ENCODE measurements at places on chromosomes 3 and 15.

GRCh38 chr15:27414168-27414870 lies 443.3 kb downstream of the GABRG3 start:
- no peak for DNase-seq

DNA sequence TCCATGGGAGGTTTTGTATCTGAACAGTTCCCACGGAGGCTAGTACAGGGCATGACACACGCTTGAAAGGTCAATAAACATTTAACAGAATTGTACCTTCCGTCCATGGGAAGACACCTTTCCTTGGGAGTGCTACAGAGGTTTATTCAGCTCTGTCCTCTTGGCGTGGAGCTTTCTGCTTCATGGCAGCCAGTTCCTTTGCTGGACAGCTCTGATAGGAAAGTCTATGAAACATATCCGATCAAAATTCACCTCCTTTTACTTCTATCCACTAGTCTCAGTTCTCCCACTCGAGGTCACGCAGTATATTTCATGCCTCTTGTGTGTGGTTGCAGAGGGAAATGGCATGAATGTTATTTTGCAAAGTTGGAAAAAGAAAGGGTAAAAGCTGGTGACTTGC lies 91.2 kb downstream of the PEX5L start:
- DNase-seq, result no peak

- no peak for DNase-seq
These were observed 28.4 kb downstream of the P3H2 start for GRCh38 chr3:190092250-190092649.

- no peak for DNase-seq
These were observed 23.9 kb downstream of the LIPH start for GRCh38 chr3:185528532-185528931.

- peak; percentile 68 for DNase-seq
These were observed 127.6 kb upstream of the AZI2 start for GRCh38 chr3:28476194-28476593.

- no peak for DNase-seq
These were observed 183.6 kb upstream of the ZNF385D start for GRCh38 chr3:21934591-21934990.

- DNase-seq, result no peak
These were observed 6.6 kb downstream of the MOBP start for GRCh38 chr3:39474126-39474515.

DNA sequence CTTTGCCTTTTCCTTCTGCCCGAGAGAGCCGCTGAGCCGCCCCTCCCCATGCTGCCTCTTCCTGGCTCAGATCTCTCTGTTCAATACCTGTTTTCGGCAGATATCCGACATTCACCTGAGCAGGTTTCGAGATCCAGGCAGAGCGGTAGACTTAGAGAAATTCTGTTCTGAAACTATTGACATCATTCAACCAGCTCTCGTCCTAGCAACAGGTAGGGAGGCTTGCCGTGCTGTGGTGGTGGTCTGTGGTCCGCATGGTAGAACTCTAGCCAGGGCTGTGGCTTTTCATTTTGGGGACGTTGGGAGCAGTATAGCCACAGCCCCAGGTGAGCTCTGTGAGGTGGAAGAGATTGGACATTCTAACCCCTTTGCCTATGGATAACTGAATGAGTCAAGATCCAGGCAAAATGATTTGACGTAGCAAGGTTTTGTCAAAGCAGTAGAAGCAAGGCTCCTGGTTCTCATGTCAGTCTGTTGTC lies 810 bp downstream of the TMEM62 start:
- no peak for DNase-seq

DNA sequence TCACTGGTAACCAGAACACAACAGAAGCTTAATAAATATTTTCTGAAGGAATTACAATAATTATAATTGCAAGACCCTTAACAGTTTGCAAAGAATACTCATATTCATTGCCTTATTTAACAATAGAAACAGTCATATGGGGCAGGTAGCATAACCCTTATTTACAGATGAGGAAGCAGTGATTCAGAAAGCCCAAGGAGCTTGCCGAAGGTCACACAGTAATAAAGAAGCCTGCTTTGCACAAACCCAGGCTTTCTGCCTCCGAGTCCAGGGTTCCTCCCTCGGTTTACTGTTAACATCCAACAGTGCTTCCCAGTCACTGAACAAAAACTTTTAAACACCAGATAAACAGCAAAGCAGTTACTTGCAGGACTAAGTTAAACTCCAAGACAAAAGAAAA lies 35.3 kb downstream of the SRGAP3 start:
- no peak for DNase-seq

- peak; percentile 51 for DNase-seq
These were observed 50.6 kb upstream of the TBC1D23 start for GRCh38 chr3:100209948-100210771.

GRCh38 chr3:48422681-48423080 lies 7.2 kb downstream of the PLXNB1 start:
- DNase-seq, result no peak

GRCh38 chr3:192927016-192927415 lies 9.4 kb upstream of the MB21D2 start:
- no peak for DNase-seq

GRCh38 chr3:47571391-47572175 lies 7.1 kb downstream of the CSPG5 start:
- DNase-seq, result no peak

DNA sequence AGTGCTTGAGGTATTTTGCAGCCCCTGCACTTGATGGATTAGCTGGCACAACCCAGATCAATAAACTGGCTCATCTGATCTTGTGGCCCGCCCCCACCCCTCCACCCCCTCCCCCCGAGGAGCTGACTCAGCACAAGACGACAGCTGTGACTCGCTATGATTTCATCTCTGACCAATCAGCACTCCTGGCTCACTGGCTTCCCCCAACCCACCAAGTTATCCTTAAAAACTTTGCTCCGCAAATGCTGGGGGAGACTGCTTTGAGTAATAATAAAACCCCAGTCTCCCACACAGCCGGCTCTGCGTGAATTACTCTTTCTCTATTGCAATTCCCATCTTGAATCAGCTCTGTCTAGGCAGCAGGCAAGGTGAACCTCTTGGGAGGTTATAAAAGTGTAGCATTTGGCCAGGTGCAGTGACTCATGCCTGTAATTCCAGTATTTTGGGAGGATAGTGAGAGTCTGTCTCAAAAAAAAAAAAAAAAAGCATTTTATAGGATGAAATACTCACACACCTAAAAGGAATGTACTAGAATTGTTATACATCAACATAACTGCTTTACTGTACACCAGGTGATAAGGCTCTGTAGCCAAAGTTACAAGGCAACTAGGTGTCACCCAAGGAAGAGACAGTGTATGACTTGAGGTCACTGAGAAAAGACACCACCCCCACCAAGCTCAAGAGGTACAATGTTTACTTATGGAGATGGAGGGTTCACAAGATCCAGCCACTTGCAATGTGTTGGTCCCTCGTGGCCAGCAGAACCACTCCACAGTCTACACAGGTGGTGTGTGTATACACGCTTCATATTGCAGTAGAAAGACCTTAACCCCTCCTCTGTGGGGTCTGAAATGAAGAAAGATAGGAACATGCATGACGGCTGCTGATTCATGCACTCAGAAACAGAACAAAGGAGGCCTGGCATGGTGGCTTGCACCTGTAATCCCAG lies 8.6 kb downstream of the ZNF445 start:
- DNase-seq, result no peak

GRCh38 chr3:189360291-189360690 lies 188.5 kb downstream of the TPRG1 start:
- no peak for DNase-seq

GRCh38 chr3:69014022-69014580 lies 617 bp upstream of the EOGT start:
- no peak for DNase-seq

DNA sequence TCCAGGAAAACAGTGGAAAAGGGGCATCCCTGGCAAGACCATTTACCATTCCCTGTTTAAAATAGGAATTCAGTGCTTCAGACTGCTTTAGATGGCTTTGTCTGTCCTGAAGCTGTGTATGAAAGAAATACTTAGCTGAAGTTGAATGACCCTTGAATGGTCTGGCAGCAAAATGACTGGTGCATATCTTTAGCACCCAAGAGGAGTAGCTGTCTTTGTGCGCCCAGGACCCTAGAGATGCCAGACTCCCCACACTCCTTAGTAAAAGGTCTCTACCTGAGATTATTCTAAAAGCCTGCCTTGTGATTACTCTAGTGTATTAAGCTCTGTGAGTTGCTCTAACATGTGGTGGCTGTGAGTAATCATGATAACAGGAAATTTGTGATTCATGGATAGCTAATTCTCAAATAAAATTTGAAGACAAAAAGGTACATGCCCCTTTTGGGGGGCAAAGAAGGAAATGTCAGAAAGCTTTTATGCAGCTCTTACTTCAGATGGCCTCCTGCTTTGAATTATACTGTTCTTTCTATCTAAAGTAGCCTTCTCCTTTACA lies 3.2 kb downstream of the MAPKBP1 start:
- DNase-seq, result no peak

GRCh38 chr15:41634072-41634626 lies 26.1 kb upstream of the MGA start:
- DNase-seq, result no peak

- DNase-seq, result no peak
These were observed 48.5 kb downstream of the PLXNA1 start for GRCh38 chr3:127031413-127031810.

- DNase-seq, result no peak
These were observed 522.2 kb upstream of the ZNF717 start for GRCh38 chr3:76307556-76307955.

- DNase-seq, result no peak
These were observed 116.3 kb upstream of the DAZL start for GRCh38 chr3:16721494-16721893.

- DNase-seq, result no peak
These were observed 24.9 kb downstream of the TMEM207 start for GRCh38 chr3:190424478-190425439.

DNA sequence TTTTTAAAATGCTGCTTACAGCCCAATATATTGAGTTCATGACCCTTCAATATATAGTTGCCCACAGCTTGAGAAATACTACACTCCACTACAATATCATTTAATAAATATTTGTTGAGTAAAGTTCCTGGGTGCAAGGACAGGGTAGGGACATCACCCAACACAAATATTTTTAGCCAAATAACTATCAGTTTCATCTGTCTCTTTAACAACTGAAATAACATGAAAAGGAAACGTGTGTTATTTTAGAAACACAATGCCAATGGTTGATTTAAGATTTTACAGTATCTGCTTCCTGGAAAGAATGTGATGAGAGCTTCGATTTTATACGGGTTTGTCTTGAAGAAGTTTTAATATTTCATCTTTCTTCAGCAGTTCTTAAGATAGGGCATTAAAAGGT lies 67.7 kb upstream of the CDV3 start:
- DNase-seq, result no peak

GRCh38 chr15:68743256-68743655 lies 77.4 kb downstream of the ANP32A start:
- no peak for DNase-seq

DNA sequence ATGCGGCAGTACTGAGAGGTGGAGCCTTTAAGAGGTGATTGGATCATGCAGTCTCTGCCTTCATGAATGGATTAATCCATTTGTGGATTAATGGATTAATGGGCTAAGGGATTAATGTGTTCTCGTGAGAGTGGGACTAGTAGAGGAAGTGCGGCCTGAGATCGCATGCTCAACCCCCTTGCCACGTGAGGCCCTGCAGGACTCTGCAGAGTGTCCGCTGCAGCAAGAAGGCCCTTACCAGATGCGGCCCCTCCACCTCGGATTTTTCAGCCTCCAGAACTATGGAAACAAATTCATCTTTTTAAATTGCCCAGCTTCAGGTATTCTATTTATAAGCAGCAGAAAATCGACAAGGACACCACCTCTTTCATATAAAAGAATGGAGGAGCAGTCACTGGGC lies 148.8 kb downstream of the TPRA1 start:
- no peak for DNase-seq

- DNase-seq, result peak; percentile 44
These were observed 708 bp upstream of the GCHFR start for GRCh38 chr15:40762919-40763800.

DNA sequence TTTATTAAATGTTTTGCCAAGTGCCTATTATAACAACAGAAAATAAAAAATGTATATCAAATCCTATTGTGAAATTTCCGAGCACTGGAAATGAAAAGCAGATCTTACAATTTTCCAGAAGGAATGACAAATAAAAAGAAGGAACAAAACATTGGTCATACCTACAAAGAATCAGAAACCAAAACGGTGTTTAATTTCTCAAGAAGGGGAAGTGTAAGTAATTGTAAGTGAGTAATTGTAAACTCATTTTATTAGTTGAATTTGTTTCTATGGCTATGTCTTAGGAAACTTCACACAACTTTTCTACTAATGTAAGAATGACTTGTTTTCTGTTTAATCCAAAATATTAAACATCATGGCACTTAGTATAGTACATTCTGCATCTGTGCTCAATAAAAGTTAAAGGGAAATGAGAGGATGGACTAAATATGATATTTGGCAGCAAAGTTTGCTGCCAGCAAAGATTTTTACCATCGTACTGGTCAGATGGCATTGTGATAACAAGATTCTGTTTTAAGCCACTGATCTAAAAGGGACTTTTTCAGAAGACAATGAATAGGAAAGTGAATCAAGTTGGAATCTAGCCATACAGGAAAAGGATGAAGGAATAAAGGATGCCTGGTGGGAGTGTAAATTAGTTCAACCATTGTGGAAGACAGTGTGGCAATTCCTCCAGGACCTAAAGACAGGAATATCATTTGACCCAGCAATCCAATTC lies 232.4 kb downstream of the NFKBIZ start:
- no peak for DNase-seq

DNA sequence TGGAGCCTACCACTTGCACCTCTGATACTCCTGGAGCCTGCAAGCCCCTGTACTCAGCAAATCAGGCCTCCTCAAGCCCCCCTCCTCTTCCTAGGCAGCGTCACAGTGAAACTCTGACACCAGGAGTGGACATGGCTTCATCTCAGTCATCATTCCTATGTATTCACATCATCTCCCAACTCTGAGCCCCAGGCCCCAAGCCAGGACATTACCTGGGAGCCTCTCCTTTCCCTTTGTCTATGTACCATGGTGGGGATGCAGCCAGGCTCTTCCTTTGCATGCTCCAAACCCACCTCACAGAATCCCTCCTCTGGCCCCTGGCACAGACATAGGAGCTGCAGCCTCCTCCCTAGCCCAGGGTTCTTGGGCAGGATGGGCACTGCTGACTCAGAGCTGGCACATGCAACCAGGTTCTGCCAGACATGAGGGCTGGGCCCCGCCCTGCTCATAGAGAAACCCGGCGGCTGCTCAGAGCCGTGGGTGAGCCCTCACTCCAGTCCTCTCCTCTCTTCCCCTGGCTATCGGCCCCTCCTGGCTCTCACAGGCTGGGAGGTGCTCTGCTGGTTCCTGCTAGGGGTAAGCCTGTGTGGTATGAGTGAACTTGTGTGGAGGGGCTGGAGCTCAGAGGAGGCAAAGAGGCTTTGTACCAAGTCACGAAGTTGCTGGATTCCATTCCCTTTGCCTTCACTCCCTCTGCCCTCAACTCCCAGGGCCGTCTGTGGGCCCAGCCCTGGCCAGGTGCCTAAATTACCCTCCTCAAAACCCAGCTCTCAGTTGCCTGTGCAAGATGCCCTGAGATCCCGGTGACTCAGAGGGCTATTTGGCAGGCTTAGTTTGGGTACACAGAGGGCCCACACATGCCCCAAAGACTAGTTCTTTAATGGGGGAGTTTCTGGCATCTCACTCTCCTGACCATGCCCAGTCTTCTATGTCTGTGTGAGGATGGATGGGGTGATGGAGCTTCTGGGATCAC lies 1.9 kb upstream of the PLCD1 start:
- no peak for DNase-seq

GRCh38 chr3:94137377-94137776 lies 74.5 kb downstream of the NSUN3 start:
- DNase-seq, result no peak
